ENCODE measurements at places on chromosomes 12 and 14. TPM values are rescaled to one million over a fixed set of nuclear protein-coding genes. Genes with fewer than 3 reads are reported as not detected.

DNA sequence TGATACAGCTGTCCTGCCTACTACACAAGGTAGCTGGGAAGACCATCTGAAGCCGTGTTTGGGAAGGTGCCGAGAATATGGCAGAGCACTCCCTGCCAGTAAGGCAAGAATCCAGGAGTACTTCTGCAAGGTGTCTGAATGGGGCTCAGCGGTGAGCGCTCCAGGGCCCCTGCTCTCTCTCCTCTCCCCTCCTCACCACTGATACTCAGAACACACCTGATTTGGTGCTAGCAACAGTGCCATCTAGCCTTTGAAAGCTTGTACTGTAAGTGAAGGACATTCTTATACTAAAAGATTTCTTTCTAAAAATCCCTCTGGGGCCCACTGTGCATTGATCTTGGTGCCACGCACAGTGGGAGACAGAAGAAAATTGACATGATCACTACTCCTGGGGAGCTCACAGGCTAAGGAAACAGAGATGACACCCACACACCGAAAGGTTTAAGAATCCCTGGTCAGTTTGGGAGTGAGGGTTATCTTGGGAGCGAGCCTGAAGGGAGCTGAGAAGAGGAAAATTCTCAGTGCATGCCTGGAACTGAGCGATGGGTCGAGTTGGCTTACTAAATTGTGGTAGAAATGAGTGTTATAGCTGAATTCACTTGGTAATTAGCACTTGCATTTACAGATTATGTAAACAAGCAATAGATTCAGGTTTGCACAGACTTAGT lies 216.9 kb downstream of the NTF3 start:
- DNase-seq: no peak

- DNase-seq: no peak
Measured at GRCh38 chr12:31837913-31838312, 109.1 kb upstream of the AMN1 start.

- no peak for DNase-seq
Measured at GRCh38 chr12:114476159-114476558, 70.2 kb upstream of the TBX5 start.

GRCh38 chr14:100391724-100392123 lies 68.6 kb downstream of the SLC25A47 start:
- no peak for DNase-seq

- DNase-seq: no peak
Measured at GRCh38 chr12:103493199-103493598, 2.6 kb downstream of the C12orf42 start.

DNA sequence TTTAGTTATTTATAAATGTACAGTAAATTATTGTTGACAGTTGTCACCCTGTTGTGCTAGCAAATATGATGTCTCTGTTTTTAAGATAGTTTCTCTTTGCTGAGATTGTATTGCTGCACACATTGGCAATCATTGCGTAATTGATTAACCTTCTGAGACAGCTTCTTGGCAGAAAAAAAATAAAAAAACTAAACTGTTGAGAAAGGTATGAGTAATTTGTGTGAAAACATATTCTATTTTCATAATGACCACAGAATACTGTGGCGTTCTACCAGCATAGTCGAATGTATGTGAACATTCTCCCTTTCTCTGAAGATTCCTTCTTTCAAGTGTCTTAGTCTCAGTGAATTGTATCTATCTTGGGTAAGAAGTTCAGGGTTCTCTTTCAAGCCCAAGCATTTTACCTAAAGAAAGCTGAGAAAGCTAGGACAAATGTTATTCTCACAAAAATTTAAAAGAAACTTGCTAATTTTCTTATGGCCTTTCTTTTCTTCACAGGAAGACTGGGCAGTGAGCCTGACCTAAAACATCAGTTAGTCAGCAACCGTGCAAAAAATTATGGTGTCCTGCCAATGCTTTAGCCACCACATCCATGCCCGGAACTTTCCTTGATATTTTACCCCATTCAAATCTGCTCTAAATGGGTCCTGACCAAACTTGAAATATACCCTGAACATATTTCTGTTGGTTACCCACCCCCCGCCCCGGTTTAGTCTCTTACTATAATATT lies 69.0 kb upstream of the REP15 start:
- no peak for DNase-seq

- no peak for DNase-seq
Measured at GRCh38 chr12:131221061-131221956, 267.6 kb downstream of the ADGRD1 start.

Gene FBLN5
- total RNA-seq: 26.3 TPM

DNA sequence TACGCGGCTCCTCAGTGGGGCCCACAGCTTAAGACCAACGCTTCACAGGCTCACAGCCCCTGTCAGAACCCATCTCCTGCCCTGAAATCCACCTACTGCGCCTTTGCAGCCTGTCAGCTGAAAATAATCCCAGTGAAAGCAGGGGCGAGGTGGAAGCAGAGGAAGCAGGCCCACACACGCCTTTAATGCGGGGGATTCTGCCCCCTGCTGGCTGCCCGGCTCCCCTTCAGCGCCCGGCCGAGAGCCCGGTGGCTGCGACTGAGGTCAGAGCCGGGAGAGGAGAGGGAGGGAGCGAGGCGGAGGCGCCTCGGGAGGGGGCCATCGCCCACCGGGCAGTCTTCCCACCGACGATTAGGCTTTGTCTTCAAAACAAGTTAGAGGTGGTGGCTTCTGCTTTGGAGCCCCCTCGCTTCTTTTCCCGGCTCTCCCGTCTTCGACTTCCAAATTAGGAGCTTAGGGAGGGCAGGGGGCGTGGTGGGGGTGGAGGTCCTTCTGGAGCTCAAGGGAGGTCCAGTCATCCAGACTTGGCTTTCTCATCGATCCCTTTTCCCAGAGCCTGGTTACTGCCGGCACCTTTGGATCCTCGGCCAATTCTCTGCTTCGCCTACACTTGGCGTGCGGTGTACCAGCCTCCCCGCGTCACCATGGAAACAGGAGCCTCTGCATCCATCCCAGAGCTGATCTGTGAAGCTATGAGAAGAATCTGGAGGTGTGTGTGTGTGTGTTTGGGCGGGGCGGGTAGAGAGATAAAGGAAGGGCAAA lies 25.2 kb upstream of the RND1 start:
- peak; percentile 60 for DNase-seq

Gene KCNK10
- total RNA-seq: not detected

Gene SBNO1
- total RNA-seq: 22.3 TPM

DNA sequence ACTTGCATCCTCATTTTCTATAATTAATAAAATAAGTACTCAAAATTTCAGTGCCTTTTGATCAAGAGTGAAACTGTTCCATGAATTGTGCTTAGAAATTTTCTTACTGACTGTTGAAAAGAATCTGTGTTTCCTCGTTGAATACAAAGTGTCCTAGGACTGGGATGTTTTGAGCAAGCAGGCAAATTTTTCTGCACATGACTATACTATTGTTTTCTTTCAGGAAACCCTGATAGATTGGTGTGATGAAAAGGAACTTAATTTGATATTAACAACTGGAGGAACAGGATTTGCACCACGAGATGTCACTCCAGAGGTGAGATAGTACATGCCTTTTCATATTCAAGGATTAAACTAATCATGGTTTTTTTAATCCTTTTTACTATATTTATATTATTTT lies 316.3 kb downstream of the GPHN start:
- DNase-seq: no peak

DNA sequence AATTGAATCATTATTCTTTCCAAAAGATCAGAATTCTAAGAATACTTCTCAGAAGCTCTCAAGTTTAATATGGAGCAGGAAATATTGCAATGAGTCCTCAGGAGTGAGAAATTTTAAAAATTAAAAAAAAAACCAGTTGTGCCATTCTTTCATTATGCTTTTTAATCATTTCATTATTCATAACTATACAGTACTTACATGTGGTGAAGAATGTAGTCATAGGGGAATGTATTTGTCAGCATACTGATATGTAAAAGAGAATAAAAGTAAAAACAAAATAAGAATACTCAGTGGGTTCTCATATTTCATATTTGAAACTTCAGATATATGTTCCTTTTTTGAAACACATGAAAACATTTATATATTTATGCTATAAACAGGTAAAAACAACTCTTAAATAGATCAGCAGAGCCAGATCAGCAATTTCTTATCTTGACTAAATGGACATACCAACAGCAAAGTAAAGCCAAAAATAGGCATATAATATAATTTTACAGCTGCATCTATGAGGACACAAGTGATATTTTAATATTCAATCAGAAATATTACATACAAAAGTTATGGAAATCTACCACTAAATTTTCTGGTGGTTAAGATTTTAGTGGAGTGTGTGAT lies 19.9 kb upstream of the MBIP start:
- no peak for DNase-seq

DNA sequence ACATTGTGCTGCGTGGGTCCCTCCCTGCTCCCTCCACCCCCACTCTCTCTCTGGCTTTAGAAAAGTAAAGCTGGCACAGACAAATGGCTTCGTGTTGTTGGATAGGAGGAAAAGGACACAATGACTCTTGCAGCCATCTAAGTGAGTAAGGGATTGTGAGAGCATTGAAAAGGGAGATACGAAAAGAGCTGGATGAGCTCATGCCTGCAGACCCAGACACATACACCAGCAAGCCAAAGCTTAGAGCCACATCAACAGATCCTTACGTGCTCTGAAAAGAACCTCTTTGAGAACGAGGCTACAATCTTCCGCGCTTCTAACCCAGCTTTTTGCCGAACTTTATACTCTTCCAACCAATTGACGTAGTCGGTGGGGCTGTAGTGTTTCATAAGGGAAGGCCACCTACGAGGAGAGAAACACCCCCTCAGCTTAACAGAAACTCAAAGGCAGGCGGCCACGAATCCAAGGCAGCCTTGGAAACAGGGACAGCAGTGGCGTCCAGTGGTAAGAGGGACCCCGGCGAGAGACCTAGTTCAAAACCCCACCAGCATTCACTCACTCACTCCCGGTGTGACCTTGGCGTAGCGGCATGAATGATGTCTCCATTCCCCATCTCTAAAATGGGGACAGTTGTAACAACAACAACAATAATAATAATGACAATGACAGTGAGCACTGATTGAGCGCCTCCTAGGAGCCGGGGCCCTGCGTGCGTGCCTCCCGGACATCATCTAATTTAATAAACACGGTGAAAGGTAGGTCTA lies 1.1 kb downstream of the FBXO21 start:
- no peak for DNase-seq

- no peak for DNase-seq
Measured at GRCh38 chr14:66540038-66540437, 32.1 kb downstream of the GPHN start.

DNA sequence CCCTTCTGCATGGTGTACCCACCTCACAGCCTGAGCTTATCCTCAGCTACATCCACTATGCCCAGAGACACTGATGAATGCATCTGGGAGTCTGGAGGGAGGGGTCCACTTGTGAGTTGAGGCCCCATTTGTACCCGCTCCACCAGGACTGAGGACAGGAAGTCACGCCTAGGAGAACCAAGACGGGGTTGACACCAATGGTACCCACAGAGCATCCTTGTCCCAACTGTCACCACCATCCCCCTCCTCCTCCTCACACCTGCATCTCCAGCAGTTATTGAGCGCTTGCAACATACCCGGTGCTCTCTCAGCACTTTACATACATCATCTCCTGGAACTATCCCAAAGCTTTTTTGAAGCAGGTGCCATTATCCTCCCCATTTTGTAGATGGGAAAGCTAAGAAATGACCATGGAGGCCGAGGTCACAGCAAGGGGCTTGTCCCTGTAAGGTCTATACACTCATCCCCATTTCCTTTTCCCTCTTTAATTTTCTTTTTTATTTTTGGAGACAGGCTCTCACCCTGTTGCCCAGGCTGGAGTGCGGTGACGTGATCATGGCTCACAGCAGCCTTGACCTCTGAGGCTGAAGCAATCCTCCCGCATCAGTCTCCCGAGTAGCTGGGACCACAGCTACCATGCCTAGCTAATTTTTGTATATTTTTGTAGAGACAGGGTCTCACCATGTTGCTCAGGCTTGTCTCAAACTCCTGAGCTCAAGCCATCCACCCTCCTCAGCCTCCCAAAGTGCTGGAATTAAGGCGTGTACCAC lies 31.7 kb downstream of the DGLUCY start:
- no peak for DNase-seq

GRCh38 chr14:101399737-101400517 lies 161.4 kb upstream of the DIO3 start:
- no peak for DNase-seq

DNA sequence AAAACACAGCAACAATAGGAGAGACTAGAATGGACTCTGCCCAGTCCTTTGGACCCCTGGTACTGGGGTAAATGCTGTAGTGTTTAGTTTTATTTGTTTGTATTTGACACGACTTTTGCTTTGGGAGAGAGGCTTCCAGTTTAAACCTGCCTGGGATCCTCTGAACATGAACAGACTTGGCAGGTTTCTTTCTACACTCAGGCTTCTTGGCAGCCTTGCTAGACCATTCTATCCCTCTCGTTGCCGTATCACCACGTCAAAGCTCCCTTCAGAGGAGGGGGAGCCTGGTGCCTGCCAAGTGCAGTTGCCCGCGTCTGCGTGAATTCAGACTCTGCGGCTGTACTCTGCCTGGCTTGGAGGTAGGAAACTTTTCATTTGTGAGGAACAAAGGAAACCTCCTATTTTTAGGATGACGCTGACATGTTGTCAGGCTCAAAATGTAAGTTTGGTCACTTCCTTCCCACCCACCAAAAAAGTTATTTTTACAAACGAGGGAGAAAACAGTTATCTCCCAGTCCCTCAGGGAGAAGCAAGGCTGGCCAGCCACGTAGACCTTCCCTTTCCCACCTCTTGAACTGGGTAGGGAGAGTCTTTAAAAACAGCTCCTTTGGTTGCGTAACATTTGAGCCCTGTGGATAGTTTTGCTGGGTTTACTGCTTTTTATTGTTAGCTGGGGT lies 25.9 kb downstream of the CD9 start:
- peak; percentile 79 for DNase-seq

- no peak for DNase-seq
Measured at GRCh38 chr12:124608450-124608870, 41.0 kb upstream of the NCOR2 start.

DNA sequence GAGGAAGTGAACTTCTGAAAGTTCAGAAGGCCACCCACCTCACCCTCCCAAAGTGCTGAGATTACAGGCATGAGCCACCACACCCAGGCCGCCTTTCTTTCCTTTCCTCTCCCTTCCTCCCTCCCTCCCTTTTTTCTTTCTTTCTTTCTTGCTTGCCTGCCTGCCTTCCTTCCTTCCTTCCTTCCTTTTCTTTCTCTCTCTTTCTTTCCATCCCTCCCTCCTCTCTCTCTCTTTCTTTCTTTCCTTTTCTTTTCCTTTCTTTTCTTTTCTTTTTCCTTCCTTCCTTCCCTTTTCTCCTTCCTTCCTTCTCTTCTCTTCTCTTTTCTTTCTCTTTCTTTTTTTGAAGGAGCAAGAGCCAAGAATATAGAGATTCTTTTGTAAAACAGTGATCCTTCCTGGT lies 208.3 kb upstream of the HMGA2 start:
- no peak for DNase-seq

Measured in lower leg skin (tissue), 4 donors.